ENCODE measurements at places on chromosomes 5 and 9.

DNA sequence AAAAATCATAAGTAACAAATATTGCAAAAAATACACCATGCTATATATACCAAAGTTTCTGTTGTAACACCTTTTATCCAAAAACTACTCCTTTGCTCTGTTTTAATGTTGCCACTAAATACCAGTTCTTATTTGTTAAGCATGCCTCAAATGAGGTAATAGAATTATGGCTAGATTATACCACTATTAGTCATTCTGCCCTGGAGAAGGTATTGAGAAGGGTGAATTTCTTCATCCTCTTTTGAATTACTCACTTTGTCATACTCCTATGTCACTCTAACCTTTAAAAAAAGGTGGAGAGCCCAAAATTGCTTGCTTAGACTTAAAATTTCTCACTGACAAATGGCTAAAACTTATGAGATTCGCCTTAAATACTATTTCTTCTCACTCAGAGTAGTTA is 750.9 kb downstream of the MAT2B start:
- no peak for DNase-seq

GRCh38 chr9:6818292-6818922 is 60.6 kb downstream of the KDM4C start:
- DNase-seq: no peak

GRCh38 chr5:150067405-150067960 is 18.9 kb downstream of the CSF1R start:
- DNase-seq: no peak

GRCh38 chr5:140240987-140241706 is 61.8 kb downstream of the PFDN1 start:
- peak; percentile 72 for DNase-seq

DNA sequence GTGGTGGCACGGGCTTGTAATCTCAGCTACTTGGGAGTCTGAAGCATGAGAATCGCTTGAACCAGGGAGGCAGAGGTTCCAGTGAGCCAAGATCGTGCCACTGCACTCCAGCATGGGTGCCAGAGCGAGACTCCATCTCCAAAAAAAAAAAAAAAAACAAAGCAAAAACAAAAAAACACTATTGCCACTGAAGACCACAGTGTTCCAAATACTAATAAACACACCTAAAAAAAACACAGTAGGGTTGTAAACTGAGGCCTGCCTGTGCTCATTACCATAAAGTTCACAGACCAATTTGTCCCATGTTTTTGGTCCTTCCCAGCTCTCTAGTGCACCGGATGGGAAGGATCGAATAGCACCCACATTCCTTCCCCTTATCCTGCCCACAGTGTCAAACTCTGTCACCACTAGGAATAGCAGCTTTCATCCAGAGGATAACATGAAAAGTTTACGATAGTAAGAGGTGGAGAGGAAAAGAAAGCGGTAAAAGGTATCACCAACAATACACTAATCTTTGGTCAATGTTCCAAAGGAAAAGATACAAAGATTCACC is 49.2 kb downstream of the MYO10 start:
- DNase-seq: no peak

- no peak for DNase-seq
Measured at GRCh38 chr5:71727978-71728377, 8.9 kb downstream of the CARTPT start.

- peak; percentile 75 for DNase-seq
Measured at GRCh38 chr9:33452828-33453271, 5.5 kb upstream of the AQP3 start.

GRCh38 chr5:2699686-2700085 is 51.8 kb downstream of the IRX2 start:
- no peak for DNase-seq

GRCh38 chr5:71461360-71461759 is 5.9 kb downstream of the BDP1 start:
- no peak for DNase-seq

DNA sequence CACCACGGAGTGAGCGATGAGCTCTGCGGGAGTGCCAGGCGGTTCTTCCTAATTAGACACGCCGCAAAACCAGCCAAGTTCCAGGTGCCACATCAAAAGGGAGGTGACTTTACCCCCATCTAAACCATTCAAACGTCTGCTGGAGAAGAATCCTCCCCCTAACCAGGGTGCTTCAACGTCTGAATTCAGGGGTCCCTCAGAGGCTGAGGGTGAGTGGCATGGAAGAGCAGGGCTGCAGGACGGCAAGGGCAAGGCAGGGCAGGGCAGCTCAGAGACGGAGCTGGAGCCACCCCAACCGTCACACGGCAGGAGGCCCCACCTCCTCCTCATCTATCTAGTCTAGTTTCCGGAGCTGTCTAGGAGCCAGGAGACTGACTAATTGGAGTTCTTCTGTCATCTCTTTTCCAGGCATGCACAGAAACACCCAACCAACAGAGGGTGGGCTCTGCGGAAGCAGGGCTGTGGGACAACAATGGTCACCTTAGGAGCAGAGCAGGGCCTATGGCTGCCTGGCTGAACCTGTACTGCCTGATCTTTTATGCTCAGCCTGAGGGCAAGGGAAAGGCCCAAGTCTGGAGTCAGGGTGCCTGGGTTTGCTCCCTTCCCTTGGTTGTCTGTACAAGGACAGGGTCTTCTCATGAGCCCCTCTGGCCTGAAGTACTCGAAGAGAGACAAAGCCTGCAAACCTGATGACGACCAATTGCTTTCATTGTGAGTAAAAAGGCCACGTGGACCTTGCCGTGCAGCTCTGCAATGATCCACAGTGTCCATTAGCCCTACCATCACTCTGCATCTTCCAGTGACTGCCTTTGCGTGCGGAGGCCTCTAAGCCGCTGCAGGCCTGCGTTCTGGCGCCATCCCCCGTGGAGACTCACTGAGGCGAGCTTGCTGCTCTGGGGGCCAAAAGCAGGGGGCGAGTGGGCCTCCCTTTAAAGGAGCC is 81.0 kb upstream of the SLC25A51 start:
- DNase-seq: peak; percentile 41

GRCh38 chr5:54743997-54744788 is 226.6 kb downstream of the SNX18 start:
- no peak for DNase-seq

DNA sequence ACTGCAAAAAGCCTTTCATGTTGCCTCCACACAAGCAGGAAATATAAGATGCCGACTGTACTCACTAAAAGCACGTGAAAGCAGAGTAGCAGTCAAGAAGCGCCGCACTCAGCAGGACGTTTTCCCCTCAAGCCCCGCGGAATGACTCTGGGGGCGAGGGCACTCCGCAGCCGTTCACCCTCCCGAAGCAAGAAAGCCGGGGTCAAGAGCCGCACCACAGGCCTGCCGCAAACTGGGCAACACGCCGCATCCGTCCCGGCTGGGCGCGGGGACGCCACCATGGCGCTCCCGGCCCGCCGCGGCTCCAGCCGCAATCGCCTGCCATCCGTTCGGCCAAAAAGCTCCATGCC is 364 bp downstream of the RPS6 start:
- DNase-seq: peak; percentile 34

DNA sequence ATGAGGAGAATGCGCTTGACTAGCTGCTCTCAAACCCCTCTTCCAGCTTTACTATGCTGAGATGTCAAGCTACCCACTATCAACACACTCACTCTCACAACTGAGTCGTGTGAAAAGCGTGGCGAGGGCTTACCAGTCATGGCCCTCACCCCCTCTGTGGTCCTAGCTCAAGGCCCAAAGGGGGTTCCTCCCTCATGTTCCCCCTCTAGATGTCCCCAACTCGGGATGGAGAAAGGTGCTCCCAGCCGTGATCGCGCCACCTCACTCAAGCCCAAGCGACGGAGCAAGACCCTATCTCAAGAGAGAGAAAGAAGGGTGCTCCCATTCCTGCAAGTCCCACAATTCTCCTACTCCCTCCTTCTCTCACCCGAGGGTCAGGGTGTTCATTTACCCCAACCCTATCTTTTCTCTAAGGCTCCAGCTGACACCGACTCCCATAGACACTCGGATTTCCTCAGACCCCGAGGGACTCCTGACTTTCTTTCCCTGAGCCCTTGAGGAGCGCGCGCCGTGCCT is 559 bp downstream of the SLC38A9 start:
- DNase-seq: peak; percentile 22

GRCh38 chr9:105313238-105313637 is 68.8 kb downstream of the SLC44A1 start:
- DNase-seq: no peak

DNA sequence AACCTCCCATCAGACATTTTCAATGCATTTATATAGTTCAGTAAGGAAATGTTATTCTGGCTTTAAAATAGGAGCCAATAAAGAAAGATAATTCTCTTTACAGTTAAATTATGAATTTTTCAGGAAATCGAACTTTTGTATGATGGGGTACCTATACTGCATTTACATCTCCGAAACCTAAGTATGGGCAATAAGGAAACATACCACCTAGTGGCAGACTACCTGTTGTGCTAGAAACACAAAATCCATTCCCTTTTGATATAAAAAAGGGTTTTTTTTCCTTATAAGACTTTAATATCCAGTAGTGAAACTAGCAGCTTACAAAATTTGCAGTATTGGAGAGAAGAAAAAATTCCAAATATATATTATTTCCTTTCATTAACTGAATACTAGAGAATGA is 21.3 kb upstream of the VLDLR start:
- no peak for DNase-seq

DNA sequence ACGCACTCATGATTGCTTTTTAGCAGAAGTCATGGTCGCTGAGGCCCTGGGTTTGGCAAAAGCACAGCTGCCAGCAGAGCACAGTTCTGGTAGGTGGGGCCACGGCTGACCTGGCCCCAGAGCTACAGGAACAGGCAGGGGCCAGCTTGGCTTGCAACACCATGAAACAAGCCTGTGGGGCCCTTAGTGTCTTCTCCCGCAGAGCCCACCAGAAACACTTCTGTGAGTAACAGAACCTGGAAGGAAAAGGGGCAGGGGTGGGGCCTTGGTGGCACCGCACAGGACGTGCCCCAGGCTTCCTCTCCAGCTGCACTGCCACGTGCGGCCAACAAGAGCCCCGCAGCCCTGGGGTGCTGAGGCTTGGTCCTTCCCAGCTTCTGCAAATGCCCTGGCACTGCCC is 4.8 kb downstream of the ASB6 start:
- no peak for DNase-seq

- no peak for DNase-seq
Measured at GRCh38 chr9:136721339-136722092, 9.1 kb downstream of the DIPK1B start.

DNA sequence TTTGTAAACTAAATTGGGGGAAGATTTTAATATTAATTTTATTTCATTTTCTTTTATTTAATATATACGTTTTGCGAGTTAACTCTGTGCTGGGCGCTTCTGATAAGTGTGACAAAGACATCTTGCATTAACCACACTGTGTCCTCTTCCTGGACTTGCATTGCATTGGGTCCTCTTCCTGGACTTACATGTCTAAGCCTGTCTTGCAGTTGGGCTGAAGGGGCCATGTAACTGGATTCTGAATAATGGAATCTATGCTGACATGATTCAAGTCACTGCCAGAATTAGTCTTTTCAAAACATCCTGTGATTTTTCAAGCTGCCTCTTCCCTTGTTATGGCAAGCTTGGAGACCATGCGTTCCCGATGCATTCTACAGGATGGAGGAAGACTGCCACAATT is 122.6 kb downstream of the TRIM32 start:
- no peak for DNase-seq

DNA sequence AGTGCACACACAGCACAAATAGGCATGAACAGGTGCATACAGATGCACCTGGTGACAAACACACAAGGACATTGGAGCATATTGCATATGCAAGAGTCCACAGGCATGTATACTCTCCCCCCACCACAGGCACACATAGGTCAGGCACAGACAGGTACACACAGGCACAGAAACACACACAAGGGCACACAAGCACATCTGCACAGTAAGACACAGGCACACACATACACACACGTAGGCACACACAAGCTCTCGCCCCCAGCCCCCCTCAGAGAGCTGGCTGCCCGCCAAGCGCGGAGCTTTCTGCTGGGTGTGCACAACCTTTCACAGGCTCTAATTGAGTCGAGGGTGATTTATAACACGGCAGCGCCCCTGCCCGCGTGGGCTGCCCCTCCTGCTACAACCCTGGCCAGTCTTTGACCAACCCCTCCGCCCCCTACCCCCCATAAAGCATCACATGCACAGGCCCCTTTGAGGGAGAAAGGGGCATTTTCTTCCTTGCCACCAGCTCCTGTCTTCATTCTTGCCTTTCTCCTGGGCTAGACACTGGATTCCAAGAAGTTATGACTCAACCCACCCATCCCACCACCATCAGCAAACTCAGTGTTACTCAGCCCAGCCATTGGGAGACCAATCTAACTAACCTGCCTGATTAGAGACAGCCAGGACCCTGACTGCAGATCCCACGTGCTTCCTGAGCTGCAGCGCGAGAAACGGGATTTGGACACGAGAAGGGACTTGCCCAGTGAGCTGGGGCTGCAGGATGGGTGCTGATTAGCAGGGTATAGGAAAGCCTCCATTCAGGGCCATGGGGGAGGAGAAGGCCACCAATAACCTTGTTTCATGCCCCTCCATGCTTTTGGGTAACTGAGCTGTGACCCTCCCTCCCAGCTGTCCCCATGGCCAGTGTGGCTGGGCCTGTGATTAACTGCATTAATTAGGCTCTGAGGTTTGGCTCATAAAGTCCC is 42.8 kb upstream of the PSD2 start:
- DNase-seq: no peak

GRCh38 chr5:55911784-55912653 is 60.9 kb downstream of the IL31RA start:
- DNase-seq: no peak

- DNase-seq: peak; percentile 86
Measured at GRCh38 chr9:121598167-121598964, 53.1 kb upstream of the DAB2IP start.

DNA sequence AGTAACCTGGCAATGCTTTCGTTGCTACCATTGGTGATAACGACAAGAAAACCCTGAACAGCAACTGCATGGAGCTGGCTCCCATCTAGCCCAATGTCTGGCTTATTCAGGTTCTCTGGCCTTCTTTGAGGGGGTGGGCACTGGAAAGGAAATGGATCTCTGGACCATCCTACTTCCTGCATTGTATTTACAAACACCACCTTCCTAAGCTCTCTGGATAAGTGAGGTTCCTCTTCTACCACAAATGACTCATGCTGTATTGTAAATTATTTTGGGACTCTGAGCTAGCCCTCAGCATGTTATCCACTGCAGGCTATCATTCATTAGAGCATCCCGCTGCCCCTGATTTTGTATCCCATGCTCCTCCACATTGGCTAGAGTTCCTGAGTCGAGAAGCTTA is 136.9 kb upstream of the KLF9 start:
- no peak for DNase-seq
